T1000 (cell line): ENCODE measurements at places on chromosomes 5 and 9.
A peak's percentile ranks its signal among the peaks of the same experiment; 100 is the strongest.

GRCh38 chr9:21995666-21996398 is 1.2 kb downstream of the CDKN2B-AS1 start:
- peak; percentile 39 for DNase-seq

- DNase-seq = no peak
Measured at GRCh38 chr9:125360601-125361000, 99.0 kb downstream of the GAPVD1 start.

DNA sequence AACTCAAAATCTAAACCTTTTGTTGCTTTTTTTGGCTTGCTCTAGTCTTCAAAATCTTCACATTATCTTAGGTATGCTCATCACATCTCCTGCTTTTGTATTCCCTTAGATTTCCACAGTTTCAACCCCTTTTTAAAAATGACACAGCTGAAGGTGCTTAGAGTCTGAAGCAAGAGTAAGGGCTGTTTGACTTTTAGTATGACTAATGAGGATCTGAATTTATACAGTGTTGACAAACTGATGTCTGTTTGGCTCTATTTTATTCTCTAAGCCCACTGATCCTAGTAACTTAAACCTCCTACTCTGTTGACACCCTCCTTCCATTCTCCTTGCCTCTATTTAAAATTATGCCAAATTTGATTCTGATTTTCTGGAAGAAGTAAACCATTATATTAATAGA is 200.1 kb downstream of the MCTP1 start:
- DNase-seq = no peak

GRCh38 chr5:168659286-168659847 is 80.2 kb upstream of the PANK3 start:
- no peak for DNase-seq

DNA sequence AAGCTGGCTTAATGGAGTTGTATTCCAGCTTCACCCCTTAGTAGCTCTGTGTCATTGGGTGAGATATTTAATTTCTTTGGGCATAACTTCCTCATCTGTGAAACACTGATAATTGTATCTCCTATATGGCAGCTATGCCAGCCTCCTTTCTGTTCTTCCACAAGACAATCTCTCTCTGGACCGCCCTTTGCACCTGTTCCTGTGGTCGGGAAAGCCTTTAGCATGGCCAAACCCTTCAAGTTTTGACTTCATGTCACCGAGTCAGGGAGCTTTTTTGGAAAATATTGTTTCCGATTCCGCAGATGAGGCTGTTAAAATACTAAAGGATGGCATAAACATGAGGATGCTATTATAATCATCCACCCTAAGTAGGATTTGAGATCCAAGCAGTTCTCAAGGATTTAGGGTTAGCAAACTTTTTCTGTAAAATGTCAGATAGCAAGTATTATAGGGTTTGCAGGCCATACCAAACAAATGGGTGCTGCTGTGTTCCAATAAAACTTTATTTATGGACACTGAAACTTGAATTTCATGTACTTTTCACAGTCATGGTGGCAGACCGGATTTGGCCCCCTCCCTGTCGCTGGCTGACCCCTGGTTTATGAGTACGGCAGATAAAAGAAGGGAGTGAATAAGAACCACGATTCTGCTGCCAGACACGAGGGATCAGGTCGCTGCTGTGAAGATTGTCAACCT is 695 bp upstream of the NDFIP1 start:
- no peak for DNase-seq

DNA sequence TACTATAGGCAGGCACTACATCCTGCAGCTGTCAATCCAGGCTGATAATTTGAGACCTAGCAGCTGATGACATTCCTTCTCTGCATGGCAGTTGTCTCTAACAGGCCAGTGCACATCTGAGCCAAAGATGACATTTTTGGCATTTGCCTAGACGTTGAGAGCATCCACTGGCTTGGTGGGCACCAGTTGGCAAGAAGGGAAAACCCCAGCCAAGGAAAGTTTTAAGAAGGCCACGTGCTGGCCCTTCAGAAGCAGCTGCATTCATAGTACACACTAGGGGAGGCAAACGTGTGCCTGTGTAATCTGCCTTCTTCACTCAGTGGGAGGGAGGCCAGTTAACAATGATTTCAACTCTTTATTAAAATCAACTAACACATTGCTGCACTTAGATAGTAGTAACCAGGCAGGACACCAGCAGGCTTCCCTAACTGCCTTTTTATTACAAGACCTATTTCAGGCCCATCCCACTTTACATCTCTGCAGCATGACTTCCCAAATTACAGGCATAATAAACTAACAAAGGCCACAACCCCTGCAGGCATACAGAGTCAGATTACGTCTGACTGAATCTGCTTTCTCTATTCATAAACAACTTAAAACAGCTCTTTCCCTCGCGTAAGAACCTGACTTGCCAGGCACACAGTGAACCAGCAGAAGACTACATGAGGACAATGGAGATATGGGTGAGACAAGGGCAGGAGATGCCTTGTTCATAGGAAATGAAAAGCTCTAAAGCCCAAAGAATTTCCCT is 576.3 kb downstream of the PDE4D start:
- peak; percentile 55 for DNase-seq

GRCh38 chr5:55372130-55372925 is 64.5 kb downstream of the MTREX start:
- no peak for DNase-seq

- peak; percentile 19 for DNase-seq
Measured at GRCh38 chr5:14449052-14449661, 132.4 kb upstream of the OTULINL start.

DNA sequence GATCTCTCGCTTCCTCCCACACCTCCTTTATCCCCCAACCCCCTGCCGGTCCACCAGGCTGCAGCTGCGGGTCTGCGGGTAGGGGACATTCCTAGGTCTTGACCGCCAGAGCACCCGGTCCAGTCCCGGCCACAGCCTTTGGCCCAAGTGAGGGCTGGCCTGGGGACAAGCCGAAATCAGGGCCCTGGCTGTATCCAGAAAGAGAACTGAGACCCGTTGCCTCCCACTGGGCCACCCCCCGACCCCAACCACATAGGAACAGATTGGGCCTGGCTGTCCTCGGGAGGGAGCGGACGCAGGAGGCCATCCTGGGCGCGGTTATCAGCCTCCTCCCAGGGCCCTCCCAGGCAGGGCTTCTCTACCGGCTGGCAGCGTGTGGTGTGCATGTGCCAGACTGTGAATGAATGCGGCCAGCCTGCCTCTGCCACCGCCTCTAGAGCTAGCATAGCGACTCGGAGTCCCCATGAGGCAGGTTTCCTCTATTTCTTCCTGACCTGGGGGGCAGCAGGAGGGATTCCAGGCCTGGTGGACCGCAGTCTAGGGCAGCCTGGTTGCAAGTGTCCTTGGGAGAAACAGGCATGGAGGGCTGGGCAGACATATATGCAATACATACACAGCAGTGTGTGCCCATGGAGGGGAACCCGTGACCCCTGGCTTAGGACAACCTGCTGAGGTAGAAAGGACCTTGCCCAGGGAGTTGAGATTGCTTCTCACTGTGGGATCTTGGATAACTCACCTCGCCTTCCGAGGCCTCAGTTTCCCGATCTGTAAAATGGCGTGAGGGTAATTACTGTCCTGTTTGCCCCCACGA is 1.2 kb downstream of the N4BP3 start:
- no peak for DNase-seq

DNA sequence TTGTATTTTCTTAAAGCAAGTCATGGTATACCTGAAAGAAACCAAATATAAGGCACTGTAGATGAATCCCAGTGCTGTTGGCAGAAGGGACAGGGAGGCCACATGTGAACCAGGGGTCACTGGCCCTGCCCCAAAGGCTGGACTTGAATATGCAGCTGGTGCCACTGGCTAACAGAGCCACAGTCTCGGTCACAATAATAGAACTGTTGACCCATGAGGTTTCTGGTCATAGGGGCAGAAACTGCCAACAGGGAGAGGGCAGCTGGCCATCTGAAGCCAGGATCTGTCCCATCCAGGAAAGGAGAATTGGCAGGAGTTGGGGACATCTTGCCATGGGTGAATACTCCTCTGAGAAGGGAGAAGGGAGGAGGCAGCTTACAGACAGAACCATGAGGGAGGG is 31.9 kb downstream of the PALM2AKAP2 start:
- DNase-seq = no peak

GRCh38 chr5:1538276-1538675 is 14.5 kb upstream of the LPCAT1 start:
- DNase-seq = no peak

DNA sequence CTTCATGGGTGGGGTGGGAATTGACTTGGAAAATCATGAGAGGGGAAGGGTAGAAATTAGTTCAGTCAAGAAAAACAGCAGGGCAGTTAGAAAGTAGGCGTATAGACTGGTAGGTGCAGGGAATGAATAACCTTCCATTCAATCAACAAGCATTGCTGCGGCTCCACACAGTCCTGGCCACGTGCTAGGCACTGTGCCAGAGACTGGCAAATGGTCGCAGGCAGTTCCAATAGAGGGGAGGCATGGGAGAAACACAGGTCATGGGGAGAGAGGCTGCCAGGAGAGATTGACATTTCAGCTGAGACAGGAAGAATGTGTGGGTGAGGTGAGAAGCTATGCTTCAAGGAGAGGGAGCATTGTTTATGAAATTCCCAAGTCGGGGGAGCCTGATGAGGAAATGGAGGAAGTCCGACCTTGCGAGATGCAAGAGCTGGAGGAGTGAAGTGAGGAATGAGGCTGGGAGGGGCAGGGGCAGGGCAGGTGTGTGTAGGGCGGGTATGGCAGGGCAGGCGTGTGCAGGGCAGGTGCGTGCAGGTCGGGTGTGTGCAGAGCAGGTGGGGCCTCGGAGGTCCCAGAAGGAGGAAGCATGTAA is 54.4 kb upstream of the PPARGC1B start:
- no peak for DNase-seq

GRCh38 chr5:65329266-65329665 is 152.5 kb downstream of the ADAMTS6 start:
- DNase-seq = no peak

DNA sequence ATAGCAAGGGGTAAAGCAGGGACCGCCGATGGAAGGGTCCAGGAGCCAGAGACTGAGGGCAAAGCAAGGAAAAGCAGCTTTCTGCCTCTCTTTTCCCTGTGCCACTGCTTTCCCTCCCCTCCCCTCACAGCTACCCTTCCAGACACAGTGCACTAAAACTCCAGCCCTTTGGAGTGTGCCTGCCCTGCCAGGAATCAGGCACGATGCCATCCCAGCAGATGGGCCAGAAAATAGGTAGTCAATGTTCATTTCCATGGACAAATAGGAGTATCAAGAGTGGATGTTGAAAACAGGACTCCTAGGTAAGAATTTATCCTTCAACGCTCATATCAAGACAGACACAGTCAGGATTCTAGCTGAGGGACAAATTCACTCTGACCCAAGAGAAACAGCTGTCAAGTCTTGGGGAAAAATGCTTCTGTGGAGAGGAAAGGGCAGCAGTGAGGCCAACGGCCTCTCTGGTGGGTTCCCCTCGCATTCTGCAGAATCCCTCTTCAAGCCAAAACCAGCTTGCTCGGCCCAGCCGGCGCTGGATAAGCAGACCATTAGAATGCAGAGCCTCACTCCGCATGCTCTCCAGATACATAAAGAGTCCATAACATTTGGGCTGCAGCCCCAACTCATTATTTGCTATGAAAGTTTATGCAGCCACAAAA is 138.0 kb downstream of the CAAP1 start:
- DNase-seq = no peak

DNA sequence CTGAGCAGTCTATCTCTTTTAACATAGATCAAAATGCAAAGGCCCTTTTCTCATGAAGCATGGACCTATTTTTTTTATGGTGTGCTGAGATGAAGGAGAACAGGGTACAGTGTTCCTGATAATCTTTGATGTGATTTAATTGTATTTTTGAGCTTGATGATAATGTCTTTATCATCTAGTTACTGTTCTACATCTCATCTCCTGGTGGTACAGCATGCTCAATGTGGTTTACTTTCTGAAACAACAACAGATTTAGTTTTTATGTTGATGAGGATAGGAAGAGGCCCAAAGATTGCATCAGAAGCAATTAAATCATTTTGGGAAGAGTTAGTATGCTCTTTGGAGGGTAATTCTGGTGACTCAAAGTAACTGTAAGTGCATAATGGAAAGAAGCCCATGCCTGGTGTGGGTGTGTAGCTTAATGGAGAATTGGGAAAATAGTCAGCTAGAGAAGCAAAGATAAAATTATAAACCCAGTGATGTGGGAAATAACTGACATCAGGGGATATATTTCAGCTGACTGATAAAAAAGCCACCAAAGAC is 123.0 kb upstream of the KCNN2 start:
- no peak for DNase-seq

GRCh38 chr5:177234841-177235240 is 68.7 kb downstream of the RAB24 start:
- no peak for DNase-seq

- DNase-seq = no peak
Measured at GRCh38 chr9:115972843-115973595, 180.6 kb upstream of the PAPPA start.

GRCh38 chr9:74528207-74528606 is 31.1 kb downstream of the RORB start:
- no peak for DNase-seq

DNA sequence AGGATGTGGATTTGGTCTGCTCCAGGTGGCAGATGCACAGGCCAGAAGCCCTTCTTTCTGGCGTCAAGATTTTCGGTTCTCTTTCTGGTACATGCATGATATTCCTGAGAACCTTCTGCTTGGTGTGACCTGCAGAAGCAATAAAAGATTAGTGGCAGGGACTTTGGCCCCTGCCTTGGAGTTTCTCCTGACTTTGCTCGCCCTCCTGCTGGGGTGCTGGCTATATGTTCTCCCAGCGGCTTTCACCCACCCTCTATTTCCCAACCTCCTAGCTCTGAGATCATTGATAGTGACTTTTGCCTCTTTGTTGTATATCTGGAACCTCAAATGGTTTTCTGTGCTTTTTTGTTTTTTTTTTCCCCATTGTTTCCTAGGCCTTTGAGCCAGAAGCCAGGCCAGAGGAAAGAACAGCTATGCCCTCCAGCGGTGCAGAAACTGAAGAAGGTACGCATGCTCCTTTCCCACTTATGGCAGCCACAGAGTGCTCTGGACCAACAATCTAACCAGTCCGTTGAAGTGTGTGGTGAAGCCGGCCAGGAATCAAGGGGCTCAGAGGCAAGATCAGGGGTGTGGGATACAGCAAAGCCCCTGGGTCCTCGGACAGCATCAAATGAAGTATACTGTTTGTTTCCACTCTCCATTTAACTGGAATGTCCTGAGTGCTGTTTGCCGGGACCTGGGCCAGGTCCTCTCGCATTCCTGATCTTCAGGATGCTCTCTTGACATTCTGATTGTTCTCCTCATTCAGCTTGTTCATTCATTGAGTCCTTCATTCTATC is 154.5 kb downstream of the ARHGEF28 start:
- DNase-seq = no peak

- DNase-seq = no peak
Measured at GRCh38 chr5:135447298-135447929, at the start of gene DCANP1. Gene DCANP1, minus strand, starts transcription at chr5:135447348. Its CDS starts 240 bp downstream, at chr5:135447108.

DNA sequence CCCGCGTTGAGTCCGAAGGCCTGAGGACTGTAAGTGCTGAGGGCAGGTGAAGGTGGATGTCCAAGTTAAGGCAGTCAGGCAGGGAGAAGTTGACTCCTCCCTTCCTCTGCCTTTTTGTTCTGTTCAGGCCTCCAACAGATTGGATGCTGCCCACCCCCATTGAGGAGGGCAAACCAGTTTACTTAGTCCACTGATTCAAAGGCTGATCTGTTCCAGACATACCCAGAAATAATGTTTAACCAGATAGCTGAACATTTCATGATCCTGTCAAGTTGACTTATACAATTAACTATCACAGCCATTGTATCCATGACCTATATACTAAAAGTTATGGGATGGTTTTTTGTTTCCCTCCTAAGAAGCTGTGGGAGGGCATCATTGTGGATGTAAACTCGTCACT is 8.3 kb upstream of the TEX48 start:
- DNase-seq = no peak
